ENCODE measurements at places on chromosomes 4 and X.

DNA sequence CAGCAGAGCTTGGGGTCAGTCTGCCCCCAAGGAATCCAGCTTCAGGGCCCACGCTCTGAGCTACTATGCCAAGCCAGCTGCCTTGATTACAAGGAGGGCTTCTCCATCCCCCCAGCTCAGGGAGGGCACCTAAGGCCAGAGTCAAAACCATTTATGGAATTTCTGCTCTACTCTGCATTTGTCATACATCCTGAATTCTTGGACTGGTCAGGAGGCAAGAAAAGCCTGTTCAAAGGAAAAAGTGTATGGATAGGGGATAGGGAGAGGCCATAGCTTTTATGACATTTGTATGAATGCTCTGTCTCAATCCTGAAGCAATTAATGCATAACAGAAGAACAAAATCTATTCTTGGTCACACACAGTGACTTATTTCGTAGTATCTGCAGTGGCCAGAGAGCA, 32.2 kb downstream of the EDNRA start:
- DNase-seq = no peak

DNA sequence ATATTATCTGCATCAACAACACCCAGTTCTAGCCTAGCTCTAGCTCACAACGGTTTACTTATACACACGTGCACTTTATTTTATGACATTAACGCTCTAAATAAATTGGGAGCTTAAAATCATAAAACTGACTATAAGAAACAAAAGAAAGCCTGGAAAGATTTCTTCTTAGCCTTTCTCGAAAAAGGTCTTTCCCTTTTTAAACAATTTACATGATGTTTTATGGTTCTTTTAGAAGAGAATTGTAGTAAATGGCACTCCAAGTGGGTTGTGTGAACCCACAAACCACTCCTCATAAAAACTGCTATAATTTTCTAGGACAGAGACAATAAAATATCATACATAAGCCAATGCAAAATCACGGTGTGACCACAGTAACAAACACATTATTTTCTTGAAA, 23.1 kb downstream of the STX18 start:
- no peak for DNase-seq

DNA sequence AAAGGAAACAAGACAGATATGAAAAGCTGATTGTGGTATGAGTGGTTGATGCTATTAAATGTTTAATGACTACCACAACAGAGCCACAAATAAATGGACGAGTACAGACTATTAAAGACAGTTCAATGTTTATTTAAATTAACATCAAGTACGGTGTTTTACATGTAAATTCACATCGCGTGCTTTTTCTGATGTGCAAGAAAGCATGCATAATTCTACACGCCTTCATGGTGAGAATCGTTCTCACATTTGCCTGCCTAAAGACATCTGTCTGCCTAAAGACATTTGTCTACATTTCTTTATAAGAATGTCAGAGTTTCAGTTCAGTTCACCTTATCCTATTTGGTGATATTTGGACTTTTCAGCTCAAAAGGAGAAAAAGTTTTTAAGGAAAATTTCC, 7.3 kb upstream of the GPR143 start:
- DNase-seq = no peak

DNA sequence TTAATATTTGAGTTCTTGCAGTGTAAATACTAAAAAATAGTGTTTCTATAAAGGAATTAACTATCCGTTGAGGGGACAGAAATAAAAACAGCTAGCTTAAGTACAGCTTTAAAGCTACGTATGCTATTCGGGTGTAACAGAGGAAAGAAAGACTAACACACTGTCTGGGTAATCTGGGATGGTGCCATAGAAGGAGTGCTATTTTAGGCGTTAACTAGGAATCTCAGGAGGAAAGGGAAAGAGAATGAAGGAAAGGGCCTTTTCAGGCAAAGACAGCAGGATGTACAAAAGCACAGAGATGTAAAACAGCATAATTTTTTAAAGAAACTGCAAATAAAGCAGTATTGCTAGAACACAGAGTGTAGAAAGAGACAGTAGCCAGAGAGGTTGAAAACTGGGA, 161.8 kb downstream of the RAP1GDS1 start:
- DNase-seq = no peak

DNA sequence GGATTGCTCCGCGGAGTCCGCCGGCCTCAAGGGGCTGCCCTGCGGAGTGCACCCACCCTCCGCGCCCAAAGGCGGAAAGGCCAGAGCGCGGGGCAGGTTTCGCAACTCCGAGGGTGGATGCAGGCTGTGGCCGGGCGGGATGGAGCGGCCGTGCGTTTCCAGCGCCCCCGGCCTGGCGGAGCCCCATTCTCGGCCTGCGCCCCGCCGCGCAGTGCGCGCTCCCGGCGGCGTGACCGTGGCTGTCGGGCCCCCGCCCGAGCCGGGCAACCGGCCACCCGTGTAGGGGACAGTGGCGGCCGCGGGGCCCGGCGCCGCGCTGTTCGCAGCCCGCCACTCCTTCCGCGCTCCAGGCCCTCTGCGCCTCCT, 331 bp downstream of the SETD7 start:
- peak; percentile 14 for DNase-seq

Measured in cerebellar cortex (tissue), 1 donor.